ENCODE measurements at places on chromosomes 3 and 15.

GRCh38 chr3:187747506-187747905 is 2.2 kb upstream of the BCL6 start:
- DNase-seq: no peak

- DNase-seq: no peak
These were observed 31.9 kb downstream of the CRTC3 start for GRCh38 chr15:90561344-90562244.

DNA sequence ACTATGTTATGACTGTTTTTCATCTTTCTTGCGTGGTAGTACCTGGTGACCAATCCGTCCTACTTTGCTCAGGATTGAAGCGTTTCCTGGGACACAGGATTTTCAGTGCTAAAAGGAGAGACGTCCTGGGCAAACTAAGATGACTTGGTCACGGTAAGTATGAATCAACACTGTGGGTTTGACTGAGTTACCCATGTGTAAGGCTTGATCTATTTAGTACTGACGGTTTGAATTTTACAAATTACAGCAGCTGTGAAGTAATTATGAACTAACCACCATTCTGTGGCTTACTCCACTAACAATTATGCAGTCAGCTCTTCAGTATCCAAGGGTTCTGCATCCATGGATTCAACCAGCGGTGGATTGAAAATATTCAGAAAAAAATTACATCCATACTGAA is 172.9 kb upstream of the FEZF2 start:
- no peak for DNase-seq

DNA sequence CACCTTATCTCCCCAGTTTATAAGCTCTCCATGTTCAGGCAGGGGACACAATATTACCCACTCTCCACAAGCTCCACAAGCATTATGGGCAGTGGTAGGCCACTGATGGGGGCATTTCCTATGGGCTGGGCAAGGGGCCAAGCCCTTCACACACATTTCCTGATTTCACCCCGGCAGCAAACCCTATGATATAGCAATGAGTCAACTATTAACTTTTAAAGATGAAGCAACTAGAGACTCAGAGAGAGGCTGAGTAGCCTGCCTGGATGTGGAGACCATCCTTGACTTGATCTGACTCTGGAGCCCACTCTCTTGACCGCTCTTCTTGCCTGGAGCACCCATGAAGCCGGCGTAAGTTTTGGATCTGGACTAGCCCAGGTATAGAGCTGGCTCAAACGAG is 27.4 kb downstream of the FOXL2NB start:
- DNase-seq: no peak

- DNase-seq: no peak
These were observed 17.7 kb downstream of the MYNN start for GRCh38 chr3:169790687-169791429.

DNA sequence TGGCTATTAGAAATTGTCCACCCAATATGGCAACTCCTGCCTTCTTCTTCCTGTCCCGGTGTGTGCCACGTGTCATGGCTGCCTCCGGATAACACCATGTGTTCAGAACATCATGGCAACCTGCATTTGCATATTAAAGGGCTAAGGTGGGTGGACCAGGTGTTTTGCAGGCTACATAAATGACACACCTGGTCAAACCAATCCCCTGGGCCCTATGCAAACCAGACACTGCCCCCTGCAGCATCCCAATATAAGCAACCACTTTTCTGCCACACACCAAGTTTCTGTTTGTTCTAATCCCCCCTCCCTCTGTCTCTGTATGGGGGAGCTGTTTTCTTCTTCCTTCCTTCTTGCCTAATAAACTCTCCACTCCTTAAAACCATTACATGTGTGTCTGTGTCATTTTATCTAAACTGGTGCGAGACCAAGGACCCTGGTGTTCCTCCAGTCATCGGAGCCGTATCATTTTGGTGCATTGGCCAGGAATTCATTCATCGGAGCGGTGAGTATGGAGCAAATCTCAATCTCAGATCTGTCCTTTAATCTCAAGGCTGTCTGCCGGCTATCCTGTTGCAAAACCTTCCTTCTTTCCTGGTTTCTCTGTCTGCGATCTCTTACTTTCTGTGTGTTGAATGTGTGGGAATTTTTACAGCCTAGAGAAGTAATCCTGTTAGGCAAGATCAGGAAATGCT is 44.5 kb downstream of the NCEH1 start:
- no peak for DNase-seq

DNA sequence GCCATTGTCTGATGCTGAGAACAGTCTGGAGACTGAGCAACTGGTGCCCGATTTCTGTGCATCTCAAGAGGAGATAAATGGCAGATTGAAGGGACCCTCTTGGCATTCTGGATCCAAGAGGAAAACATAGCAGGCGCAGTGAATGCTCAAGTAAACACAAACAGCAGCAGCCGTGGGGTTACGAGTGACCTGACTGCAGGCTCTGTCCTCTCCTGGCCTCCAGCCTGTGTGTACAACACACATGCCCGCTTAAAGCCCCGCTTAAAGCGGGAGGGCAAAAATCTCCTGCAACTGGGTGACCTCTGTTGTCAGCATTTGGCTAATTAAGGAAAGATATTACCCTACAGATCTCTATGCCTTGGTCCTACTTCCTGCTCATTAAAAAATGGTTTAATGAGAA is 120.5 kb downstream of the GREM1 start:
- DNase-seq: no peak

DNA sequence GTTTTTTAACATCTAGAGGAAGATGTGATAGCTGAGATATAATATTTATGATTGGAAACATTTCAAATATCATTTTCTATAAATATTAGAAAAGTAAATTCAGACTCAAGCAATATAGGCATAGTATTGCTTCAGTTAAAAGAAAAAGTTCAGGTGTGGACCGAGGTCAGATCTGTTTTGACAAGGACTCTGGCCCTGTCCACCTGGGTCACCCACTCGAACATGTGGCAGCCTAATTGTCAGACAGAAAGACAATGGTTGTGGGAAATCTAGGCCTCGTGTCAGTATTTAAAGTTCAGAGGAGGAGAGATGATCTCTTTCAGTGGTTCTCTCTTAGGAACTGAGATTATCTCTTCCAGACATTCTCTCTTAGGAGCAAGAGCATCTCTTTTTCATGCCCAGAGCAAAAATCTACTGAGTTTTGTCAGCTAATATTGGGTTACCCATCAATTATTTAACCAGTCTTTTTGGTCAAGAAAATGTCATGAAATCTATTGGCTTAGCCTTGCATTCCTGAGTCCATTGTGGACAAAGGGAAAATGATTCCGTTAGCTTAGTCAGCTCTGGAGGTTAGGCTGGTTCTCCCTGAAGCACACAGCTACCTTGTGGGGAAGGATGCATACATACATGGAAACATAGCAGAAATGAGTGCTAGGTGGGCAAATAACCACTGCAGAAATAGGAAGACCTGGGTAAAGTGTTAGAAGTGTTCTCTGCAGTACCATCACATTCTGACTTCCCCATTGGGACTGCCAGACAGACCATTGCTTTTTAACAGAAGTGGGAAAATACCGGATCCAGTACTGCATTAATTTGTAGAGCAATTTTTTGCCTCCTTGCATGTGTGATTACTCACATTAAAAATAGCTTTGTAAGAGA is 343.3 kb downstream of the GRM7 start:
- no peak for DNase-seq

GRCh38 chr3:145370870-145371269 is 790.1 kb downstream of the PLOD2 start:
- no peak for DNase-seq

DNA sequence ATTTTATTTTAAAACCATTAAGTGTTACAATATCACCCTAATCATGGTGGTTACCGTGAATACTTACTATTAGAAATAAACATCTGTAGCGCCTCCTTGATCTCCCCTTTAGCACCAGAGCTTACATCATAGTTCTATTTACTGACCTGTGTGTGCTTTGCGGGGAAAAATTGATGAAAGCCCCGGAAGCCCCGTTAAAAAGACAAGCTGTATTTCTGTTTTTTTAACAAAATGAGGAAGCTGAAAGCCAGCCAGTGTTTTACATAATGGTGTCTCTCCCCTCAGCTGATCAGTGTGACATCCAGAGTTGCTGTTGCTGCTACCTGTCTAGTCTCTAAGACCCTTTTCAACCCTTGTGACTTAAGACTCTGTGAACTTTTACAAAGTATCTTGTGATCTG is 100.8 kb downstream of the OPA1 start:
- DNase-seq: no peak

- DNase-seq: no peak
These were observed 103.3 kb downstream of the PCCB start for GRCh38 chr3:136353461-136353860.

GRCh38 chr3:112519424-112520001 is 20.2 kb upstream of the BTLA start:
- peak; percentile 34 for DNase-seq

- no peak for DNase-seq
These were observed 35.5 kb downstream of the EOMES start for GRCh38 chr3:27686642-27687041.

- DNase-seq: no peak
These were observed 118.3 kb upstream of the FOXB1 start for GRCh38 chr15:59885832-59886231.

DNA sequence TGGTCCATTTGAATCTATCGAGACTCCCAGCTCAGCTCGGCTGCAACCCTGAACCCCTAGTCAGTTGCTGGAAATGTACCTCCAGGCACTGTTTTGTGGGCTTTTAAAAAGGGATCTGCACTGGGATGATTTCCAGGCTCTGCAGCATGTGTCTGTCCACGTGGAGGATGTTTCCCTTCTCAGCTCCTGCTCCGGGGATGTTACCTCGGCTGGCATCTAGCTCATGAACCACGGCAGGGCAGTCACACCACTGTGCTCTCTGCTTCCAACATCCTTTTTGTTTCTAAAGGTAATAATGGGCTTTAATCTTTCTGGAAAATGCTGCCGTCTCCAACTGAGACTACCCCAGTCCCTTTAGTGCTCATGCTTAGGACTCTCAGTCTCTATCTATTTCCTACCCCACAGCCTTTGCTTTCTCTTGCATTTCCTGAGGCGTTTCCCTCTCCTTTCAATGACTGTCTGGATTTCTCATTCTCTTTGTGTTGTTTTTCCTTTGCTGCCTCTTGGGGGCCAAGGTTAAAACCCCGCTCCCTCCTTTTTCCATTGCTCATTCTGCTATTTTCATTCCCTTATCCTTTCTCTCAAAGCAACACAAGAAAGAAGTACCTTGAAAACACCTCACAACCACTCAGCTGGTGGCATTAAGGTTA is 42.9 kb upstream of the AKAP13 start:
- no peak for DNase-seq

GRCh38 chr3:63519426-63519825 is 133.0 kb upstream of the SNTN start:
- DNase-seq: no peak

- no peak for DNase-seq
These were observed 25.0 kb downstream of the ADAM10 start for GRCh38 chr15:58724466-58724865.

GRCh38 chr3:152943645-152944044 is 108.7 kb downstream of the P2RY1 start:
- no peak for DNase-seq

- DNase-seq: no peak
These were observed 39.4 kb upstream of the LIMD1 start for GRCh38 chr3:45555086-45555591.

GRCh38 chr15:39919748-39920509 is at the start of gene GPR176:
GPR176 (minus strand) TSS chr15:39920266; CDS start chr15:39920026, 240 bp downstream.
- DNase-seq: no peak

DNA sequence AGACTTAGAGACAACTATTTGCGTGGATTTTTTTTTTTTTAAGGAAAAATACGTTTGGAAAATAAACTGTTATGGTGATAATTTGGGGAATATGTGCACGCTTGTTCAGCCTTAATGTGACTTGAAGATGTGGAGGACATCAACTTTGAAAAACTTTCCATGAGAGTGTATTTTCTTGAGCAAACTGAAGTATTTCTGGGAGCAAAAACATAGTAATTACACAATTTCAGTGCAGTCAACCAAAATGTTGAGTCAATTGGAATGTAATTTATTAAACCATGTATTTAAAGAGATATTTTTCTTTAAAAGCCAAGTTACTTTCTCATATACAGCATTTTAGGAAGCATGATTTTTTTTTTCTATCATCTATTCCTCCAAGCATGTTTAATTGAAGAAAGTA is 80.3 kb upstream of the FLNB start:
- no peak for DNase-seq

GRCh38 chr15:67897646-67898339 is 57.9 kb upstream of the RNU6-1 start:
- no peak for DNase-seq

- DNase-seq: no peak
These were observed 10.0 kb downstream of the HMG20A start for GRCh38 chr15:77430652-77431051.

DNA sequence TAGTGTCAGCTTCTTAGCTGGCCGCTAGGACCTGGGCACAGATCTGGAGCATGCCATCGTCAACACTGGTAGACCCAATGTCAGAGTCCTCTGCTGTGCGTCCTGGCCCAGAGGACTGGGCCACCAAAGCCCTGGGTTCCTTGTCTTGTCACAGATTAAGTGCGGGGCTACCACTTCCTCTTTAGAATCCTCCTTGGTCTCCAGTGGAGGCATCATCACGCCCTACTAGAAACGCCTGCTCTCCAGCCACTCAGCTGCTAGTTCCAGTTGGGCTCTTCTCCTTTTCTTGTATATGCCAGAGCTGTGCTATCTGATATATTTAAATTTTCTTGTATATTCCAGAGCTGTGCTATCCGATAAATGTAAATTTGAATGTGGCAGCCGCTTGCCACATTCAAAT is 11.2 kb downstream of the PPCDC start:
- DNase-seq: no peak

- DNase-seq: no peak
These were observed 230.4 kb downstream of the ADAMTS17 start for GRCh38 chr15:100111125-100112060.

DNA sequence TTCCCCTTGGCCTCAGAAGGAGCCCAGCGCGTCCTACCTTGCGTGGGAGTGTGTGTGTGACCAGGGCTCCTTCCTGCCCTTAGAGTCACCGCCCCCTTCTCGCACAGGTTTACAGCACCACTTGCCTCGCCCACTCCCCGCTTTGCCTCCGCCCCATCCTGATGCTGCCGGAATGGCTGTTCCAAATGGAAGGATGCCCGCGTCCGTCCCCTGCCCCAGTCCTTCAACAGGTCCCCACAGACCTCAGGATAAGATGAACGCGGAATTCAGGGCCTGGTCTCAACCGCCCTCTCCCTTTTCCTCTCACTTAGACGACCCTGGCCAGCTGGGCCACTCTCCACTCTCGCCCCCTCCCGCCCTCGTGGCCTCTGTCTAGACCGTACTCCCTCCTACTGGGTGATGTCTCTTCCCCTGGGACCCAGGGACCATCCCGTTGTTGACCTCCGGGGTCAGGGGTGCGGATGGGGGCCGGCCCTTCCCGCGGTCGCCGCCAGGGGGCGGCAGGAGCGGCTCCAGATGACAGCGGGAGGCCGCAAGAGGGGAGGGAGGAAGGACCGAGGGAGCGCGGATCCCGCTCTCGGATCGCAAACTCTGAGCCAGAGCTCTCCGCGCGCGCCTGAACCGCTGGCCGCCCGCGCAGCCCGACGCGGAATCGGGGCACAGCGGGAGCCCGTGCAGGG is at the start of gene THSD4:
TSS of gene THSD4 (plus strand) at position 585 of the 680 bp plus-strand sequence.
- DNase-seq: no peak

GRCh38 chr15:88647351-88648105 is 8.7 kb downstream of the ISG20 start:
- DNase-seq: no peak

GRCh38 chr3:141111364-141112155 is 60.4 kb downstream of the SPSB4 start:
- DNase-seq: no peak
